Ovary (tissue), 10 donors: ENCODE measurements at places on chromosomes 1 and 21.

GRCh38 chr21:39613041-39613934, 548 bp downstream of the B3GALT5 start:
- DNase-seq: no peak

- DNase-seq: no peak
Measured at GRCh38 chr1:220274251-220274855, 2.1 kb upstream of the RAB3GAP2 start.

DNA sequence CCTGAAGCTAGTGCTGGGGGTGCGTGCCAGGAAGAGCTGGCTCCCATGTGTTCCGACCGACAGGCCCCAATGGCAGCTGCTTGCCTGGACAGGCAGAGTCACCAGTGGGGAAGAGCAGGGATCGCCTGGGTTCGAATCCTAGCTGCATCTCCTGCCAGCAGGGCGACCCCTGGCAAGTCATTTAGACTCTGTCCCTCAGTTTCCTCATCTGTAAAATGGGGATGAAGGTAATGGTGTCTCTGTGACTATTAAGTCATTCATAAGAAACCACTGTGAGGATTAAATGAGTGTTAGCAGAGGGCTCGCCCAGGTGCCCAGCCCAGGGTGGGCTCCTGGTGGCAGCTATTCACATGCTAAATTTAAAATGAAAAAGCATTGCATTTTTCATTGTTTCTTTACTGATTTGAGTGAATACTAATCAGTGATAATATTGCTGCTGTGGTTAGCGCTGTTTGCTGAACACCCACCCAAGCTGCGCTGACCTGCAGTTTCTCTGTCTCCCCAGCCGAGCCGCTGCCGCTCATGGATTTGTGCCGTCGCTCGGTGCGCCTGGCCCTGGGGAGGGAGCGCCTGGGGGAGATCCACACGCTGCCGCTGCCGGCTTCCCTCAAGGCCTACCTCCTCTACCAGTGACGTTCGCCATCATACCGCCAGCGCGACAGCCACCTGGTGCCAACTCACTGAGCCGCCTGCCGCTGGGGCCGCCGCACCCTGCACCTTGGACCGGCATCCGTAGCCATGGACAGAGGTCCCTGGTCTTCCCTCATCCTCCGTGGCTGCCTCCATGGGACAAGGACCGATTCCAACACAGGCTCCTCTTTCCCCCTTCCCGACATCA, 74.5 kb downstream of the SPSB1 start:
- DNase-seq: peak; percentile 44

GRCh38 chr1:116693759-116694480, 26.4 kb upstream of the IGSF3 start:
- DNase-seq: no peak

DNA sequence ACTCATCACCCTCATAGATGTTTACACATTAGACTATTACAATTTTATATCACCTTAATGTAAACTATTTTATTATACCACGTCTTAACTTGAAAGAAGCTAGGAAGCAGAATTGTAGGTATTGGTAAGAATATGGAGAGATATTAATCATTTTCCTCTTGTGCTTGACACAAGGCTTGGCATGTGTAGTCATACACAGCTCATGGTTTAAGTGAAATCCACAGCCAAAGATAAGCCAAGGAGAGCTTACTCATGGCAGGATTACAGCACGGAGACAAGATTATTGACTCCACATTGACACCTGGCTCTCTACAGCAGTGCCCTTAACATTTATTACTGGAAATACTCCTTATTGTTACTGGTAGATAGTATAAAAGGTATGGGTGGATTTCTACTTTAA, 68.4 kb upstream of the ADGRL4 start:
- no peak for DNase-seq
